GF-D8 (cell line): ENCODE measurements at places on chromosomes 2 and 18.

GRCh38 chr2:130346741-130347066, 4.0 kb downstream of the IMP4 start:
- DNase-seq: no peak

GRCh38 chr2:162215162-162215561, 28.1 kb downstream of the FAP start:
- DNase-seq: no peak

GRCh38 chr2:121240436-121240835, 44.6 kb downstream of the TFCP2L1 start:
- DNase-seq: no peak

GRCh38 chr2:195470622-195471021, 186.4 kb upstream of the SLC39A10 start:
- DNase-seq: no peak

GRCh38 chr2:190791347-190791975, 89.2 kb upstream of the GLS start:
- DNase-seq: no peak

DNA sequence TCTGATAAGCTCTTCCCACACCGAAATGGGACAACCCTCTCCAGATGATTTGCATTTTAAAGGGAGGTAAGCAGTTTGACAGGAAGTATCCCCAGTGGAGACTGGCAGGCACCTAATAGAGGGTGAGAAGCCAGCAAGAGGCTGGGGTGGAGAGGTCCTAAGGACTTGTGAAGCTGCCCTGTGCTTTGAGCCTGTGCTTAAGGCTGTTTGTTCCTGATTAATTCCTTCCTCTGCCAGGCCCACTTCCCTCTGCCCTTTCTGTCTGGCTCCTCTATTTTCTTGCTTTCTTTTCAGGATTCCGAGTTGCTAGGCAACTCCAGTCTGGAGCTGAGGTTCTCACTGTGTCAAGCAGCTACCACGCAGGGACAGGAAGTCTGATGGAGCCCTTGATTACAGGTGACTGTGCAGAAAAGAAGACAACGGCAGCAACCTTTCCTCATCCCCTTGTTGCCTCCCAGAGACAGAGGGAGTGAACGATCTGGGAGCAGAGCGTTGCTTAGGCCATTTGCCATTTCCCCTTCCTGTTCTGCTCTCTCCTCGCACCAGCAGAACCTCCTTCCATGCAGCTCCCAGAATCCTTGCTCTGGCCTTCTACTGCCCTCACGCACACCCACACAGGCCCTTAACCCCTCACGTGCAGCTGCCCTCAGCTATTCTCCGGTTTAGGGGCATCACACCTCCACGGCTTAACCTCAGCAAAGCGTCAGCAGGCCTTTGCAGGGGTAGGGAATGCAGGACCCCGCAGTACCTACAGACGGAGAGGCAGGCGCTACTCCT, 103.6 kb upstream of the CELF4 start:
- DNase-seq: no peak

DNA sequence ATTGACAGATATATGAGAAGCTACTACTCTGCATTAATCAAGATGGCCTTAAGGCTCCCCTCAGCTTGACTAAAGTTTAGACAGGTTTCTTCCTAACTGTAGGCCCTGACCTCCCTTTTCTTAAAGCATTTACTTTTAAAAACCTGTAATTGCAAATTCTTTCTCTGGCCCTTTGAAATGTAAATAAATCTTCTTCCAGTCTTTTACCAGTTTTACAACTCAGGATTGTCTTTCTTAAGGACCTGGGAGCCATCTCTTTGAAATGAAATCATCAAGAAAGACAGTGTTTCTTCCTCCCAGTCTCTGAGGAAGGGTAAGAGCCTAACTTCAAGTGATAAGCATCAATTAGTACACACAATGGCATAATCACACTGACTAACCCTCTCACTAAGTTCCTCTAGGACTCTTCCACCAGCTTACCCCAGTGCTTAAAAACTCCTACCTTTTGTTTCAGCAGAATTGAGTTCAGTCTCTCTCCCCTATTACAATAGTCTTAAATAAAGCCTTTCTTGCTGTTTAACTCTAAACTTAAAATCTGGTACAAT, 58.7 kb upstream of the CDH20 start:
- no peak for DNase-seq

DNA sequence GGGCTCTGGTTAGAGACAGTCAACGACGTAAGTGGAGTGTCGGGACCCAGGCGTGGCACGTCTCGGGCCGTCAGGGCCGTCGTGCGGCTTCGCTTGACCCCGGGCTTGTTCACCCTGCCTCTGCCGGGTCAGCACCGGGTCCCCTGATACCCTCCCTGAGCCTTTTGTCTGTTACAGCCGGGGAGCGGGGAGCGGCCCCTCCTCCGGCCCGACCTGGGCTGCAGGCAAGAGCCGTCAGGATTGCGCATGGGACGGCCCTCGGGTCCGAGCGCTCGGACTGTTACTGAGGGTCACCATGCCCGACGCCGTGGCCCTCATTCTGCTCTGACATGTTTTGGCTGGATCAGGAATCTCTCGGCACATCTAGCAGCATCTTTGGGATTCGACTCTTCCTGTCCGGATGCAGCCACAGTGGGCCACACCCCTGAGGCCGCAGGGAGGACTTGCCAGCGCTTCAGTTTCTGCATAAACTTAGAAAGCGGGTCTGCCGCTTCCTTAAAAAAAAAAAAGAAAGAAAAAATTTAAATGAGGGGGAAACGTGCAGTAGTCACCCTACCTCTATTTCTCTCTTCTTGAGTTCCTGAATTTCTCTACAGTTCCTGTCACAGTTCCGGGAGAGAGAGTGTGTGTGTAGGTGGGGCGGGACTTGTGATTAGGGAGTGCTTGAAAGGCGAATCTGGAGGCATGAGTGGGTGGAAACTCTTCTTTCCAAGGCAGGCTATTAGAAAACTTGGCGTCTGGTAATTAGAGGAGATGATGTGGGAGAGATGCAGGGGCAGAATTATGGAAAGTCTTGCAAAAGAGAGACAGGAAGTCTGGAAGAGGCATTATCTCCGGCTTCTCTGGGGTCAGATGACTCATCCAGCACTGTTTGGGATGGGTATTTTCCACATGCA, 909 bp downstream of the TMEM87B start:
- peak; percentile 78 for DNase-seq

- DNase-seq: no peak
Measured at GRCh38 chr2:176424746-176425145, 155.5 kb downstream of the MTX2 start.

- DNase-seq: no peak
Measured at GRCh38 chr2:185391543-185391942, 347.1 kb upstream of the FSIP2 start.

DNA sequence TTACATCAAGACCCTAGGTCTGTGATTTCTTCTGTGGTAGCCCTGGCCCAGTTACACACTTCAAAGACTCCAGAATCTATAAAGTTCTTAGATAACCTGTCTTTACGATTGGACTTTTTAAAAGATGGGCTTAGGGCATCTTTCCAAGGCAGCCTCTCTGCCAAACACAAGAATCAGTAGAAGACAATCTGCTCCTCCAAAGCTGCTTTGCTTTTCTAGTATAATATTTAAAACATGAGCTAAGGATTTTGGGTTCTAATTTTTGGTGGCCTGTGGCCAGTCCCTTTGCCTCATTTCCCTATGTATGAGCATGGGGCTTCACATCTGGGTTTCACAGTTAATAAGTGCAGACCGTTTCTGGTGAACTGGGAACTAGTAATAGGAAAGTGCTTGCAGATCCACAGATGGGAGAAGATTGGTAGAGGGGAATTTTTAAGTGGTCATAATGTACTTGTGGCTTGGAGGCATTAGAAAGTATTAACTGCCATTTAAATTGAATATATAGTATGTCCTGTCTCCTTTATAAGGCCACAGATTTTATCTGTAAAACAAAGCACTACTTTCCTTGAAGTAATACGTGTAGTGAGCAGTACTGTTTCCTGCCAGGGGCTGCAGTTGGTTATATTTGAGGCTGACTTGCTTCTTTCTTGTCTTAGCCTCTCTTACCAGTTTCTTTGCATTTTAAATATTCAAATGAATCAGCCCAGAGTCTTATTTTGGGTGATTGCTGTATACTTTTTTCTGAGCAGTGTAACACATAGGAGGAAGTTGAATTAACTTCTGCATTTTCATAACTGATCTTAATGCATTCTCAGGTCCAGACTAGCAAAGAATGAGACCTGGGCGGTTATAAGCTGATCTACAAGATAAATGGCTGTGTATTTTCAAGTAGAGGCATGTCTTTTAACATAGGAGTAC, 1.5 kb downstream of the ARPC2 start:
- DNase-seq: peak; percentile 76

DNA sequence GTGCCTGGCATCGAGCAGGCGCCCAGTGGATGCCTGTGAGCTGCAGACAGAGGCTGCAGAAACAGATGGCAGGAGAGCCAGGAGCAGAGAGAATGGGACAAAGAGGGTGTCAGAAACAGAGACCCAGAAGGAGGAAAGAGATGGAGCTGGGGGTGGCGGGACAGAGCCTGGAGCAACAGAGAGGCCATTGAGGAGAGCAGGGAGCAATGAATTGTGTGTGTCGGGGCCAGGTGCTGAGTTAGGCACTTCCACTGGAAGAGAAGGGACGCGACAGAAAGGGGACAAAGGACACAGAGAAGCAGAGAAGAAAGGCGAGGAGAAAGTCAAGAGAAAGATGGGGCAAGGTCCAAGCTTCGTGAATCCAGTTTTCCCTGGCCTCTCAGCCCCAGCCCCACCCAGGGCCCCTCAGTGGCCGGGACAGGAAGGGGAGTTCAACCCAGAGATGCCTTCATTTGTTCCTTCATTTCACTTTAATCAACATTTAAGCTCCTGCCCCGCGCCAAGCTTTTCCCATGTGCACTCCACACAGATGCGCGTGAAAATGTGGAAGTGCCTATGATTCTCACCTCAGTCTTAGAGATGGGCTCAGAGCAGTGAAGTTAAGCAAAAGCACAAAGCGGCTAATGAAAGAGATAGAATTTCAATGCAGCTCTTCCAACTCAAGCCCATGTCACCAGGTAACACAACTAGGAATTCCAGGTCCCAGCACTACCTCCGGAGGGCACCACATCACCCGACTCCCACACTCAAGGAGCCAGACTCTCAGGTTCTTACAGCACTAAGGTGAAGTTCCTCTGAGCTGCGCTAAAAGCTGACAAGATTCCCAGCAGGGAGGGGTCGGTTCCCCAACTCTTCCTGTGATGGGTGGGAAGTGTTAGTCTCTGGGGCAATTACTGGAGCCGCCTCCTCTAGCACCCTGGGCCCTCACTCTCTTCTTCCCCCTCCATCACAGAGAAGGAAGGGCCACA, 55.1 kb downstream of the TNS1 start:
- no peak for DNase-seq

- no peak for DNase-seq
Measured at GRCh38 chr18:35635170-35635569, 53.6 kb downstream of the GALNT1 start.

- no peak for DNase-seq
Measured at GRCh38 chr2:196074631-196075030, 6.0 kb upstream of the DNAH7 start.

- no peak for DNase-seq
Measured at GRCh38 chr2:236671896-236672562, 102.4 kb downstream of the ACKR3 start.

GRCh38 chr2:88170472-88170892, 336 bp downstream of the THNSL2 start:
- no peak for DNase-seq

GRCh38 chr18:49652881-49653724, 91.2 kb downstream of the LIPG start:
- DNase-seq: no peak

DNA sequence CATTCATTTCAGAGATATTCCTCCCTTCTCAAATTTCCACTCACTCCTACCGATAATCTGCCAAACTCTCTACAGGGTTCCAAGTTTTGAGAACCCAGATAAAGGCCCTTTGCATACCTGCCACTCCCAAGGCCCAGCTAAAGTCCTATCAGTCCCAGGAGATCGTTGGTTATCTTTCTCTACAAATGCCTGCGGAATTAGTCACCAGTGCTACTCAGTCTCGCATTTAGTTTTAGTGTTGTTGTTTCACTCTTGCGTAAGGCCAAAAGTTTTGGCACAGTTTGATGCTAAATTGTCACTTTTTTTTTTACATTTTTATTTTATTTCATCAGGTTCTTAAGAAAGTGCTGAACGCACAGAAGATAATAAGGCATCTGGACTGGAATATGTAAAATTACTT, 29.2 kb upstream of the SETBP1 start:
- DNase-seq: no peak

GRCh38 chr2:109629867-109630266, 15.7 kb downstream of the SOWAHC start:
- no peak for DNase-seq

- DNase-seq: no peak
Measured at GRCh38 chr2:19187323-19188020, 171.0 kb downstream of the OSR1 start.

GRCh38 chr2:72015266-72015665, 132.4 kb downstream of the CYP26B1 start:
- DNase-seq: no peak

GRCh38 chr2:202299712-202300111, 34.1 kb downstream of the NOP58 start:
- DNase-seq: no peak

DNA sequence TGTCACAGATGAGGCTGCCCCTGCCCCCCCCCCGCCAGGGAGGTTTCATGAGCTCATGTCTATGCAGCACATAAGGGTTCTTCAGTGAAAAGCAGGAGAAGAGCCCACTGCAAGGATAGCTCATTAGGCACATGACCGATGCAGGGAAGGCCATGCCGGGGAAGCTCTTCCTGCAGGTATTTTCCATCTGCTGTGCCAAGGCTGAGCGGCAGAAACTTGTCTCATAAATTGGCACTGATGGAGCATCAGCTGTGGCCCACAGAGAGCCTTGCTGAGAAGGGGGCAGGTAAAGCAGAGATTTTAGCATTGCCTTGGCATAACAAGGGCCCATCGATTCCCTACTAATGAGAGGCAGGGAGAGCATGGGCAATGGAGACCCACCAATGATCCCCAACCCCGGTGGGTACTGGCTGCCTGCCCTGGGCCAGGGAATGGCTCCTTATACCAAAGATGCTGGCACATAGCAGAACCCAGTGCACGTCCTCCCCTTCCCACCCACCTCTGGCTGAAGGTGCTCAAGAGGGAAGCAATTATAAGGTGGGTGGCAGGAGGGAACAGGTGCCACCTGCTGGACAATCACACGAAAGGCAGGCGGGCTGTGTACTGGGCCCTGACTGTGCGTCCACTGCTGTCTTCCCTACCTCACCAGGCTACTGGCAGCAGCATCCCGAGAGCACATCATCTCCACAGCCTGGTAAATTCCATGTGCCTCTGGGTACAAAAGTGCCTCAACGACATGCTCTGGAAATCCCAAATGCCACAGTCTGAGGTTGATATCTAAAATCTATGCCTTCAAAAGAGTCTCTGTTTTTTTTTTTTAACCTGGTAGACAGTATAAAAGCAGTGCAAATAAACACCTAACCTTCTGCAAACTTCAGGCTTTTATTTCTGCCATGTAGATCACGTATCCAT, 41.4 kb downstream of the STEAP3 start:
- no peak for DNase-seq

- no peak for DNase-seq
Measured at GRCh38 chr2:137168552-137168951, 403.2 kb downstream of the THSD7B start.

DNA sequence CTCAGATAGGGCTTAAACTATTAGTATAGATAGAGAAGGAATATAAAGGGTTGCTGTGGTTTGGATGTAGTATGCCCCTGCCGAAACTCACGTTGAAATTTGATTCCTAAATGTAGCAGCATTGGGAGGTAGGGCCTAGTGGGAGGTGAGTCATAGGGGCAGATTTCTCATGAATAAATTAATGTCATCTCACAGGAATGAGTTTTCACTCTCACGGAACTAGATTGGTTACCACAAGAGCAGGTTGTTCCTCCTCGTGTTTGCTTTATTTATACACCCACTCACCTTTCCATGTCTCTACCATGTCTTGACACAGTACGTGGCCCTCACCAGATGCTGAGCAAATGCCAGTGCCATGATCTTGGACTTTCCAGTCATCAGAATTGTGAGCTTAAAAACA, 218.2 kb downstream of the RBM43 start:
- DNase-seq: no peak
